ENCODE measurements at places on chromosomes 7 and 10.

DNA sequence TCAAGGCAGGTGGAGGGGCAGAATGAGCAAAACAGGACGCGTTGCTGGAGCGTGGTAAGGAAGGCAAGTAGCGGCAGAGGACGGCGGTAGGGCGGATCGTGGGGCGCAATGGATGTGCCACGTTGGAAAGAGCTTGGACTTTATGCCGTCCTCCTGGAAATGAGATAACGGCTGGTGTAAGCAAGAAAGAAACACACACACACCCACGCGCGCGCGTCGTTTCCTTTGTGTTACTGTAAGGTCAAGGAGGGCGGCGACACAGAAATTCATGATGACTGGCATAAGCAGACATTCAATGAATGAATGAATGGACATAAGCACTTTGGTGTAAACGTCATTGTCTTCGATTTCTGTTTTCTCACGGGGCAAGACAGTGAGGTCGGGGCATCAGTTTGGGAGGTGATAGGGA is 683 bp upstream of the ENTPD7 start:
- peak; percentile 42 for DNase-seq

DNA sequence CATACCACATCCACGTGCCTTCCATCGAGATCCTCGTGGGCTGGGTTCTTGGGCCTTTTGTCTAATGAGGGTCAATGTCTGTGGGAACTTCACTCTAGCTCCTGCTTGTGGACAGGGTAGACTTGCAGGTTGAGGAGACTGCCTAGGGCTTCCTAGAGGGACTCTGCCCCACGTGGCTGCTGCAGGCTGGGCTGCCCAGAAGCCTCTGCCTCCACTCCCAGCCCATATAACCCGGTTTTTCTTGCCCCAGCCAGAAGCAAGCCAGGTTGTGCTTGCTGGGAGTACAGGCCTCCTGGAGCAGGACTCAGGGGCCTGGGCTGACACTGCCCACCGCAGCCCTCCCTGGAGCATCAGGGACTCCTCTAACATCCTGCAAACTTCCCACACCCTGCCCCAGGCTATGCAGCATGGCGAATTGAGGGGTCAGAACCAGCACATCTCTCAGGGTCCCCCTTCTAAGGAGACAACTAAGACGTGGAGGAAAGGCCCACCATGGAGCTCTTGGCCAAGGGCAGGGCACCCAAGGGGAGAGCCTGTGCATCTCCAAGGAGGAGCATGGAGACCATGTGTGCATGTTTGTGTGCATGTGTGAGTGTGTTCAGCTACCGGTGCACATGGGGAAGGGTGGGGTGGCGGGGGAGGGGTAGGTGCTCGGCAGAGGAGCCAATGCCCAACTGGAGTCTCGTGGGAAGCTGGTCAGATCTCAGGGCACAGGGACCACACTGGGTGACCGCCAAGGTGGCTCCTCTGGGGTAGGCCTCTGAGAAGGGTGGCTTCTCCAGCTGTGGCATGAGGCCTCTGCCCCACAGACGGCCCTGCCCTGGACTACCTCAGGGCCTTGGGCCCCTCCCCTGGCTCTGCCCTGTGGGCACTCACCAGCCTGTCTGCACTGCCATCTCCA is 62.6 kb downstream of the RASGEF1A start:
- DNase-seq = no peak

DNA sequence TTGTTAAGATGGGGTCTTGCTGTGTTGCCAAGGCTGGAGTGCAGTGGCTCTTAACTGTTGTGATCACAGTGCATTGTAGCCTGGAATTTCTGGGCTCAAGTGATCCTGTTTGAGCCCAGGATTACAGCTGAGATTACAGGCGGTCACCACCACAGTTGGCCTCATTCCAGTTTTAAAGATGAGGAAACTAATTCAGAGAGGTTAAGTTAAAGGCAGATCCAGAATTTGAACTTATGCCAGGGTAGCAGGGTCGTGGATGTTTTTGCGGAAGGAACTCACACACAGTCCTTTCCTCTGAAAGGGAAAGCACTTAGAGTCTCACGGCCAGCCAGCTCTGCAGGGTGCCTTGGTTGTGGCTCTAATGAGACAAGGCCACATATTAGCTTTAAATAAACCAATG is 84.7 kb downstream of the MMRN2 start:
- DNase-seq = peak; percentile 19

GRCh38 chr10:22670788-22671187 is 43.6 kb downstream of the PIP4K2A start:
- DNase-seq = no peak

DNA sequence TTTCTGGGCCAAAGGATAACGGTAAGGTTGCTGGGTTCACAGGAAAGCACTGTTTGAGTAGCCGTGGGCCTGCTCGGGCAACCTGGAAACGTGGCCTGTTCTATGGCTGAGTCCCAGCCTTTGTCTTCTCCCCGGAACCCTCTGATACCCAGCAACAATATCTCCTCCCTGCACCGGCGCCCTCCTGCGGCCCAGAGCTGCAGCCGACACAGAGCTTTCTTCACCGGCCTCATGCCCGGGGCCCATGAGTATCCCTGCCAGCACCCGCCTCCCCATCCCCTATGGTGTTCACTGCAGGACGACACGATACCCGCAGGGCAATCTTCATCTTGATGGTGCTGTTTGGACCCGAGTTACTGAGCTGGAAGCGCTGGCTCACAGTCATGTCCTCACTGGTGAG is 38.6 kb upstream of the NCAPG2 start:
- no peak for DNase-seq

- DNase-seq = no peak
Observed at GRCh38 chr7:35286986-35287385, 33.1 kb upstream of the TBX20 start.

Data from umbilical cord (tissue), 2 donors.